ENCODE measurements at places on chromosomes 16 and 17.

GRCh38 chr17:8337802-8338752, 1.6 kb upstream of the ODF4 start:
- no peak for DNase-seq

DNA sequence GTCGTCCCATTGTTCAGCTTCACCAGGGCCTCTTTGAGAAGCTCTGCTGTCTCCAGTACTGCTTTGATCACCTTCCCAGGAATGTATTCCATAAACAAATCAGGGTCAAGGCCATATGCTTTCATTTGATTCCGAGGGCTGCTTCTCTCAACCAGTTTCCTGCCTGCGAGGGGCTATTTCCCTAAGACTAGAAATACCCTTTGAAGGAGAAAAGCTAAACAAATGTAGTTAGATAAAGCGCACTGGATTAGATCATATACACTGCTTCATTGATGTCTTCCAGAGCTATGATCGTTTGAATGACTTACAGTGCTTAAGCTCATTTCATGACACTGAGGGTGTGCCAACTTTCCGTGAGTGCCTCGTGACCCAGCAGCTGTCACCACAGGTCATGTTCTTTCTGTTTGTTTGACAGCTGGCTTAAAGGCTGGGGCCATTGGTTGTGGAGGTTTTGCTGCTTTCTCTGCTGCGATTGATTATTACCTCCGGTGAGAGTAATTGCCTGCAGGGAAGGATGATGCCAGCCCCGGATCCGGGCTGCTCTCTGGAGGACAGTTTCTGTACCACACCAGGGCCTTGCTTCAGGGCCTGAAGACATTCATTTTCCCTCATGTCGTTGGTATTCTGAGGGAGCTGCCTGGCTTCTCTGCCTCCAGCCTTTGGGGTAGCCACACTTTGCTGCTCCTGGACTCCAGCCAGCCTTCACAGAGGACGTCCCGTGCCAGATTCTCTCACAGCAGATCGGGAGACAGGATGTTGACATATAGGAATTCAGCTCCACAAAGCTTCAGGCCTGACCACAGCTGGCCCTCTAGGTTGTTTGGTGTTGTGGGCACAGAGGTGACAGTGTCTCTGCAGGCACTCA, 3.9 kb downstream of the TIMM22 start:
- no peak for DNase-seq

GRCh38 chr16:81626181-81626674, 152.9 kb upstream of the PLCG2 start:
- peak; percentile 85 for DNase-seq

GRCh38 chr17:72236980-72237633, 116.3 kb downstream of the SOX9 start:
- no peak for DNase-seq

- no peak for DNase-seq
Observed at GRCh38 chr16:89272631-89273030, 55.1 kb downstream of the ZNF778 start.

- peak; percentile 92 for DNase-seq
Observed at GRCh38 chr17:7842380-7843256, 8.6 kb downstream of the KDM6B start.

GRCh38 chr16:79517156-79517555, 83.4 kb downstream of the MAF start:
- no peak for DNase-seq

DNA sequence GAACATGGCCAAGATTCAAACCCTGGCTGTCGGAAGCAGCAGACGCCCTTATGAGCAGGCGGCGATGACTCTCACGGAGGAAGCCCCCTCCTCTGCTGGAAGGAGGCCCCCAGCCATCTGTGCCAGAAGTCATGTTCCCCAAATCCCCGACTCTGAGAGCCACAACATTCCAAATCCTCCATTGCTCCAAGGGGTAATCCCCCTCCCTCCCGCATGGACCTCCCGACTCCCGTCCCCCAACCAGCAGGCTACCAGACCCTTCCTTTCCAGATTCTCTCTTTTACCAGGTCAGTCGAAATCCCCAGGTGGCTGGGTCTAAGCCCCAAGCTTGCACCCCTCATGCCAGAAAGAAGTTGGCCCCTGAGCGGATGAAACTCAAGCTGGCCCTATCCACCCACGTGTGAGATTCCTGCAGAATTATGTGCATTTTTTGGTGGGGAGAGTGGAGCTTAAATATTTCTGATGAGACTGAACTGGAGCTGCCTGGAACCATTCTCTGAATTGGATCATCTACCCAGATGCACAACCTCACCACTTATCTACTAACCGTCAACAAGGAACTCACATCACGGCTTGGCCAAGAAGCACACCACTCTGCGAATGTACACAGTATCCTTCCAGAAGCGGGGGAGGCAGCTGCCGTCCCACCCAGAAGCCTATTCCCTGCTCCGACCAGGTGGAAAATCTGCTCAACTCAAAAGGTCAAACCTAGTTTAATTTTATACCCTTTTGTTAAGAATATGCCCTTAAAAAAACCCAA, 283.5 kb downstream of the C16orf95 start:
- DNase-seq: no peak

DNA sequence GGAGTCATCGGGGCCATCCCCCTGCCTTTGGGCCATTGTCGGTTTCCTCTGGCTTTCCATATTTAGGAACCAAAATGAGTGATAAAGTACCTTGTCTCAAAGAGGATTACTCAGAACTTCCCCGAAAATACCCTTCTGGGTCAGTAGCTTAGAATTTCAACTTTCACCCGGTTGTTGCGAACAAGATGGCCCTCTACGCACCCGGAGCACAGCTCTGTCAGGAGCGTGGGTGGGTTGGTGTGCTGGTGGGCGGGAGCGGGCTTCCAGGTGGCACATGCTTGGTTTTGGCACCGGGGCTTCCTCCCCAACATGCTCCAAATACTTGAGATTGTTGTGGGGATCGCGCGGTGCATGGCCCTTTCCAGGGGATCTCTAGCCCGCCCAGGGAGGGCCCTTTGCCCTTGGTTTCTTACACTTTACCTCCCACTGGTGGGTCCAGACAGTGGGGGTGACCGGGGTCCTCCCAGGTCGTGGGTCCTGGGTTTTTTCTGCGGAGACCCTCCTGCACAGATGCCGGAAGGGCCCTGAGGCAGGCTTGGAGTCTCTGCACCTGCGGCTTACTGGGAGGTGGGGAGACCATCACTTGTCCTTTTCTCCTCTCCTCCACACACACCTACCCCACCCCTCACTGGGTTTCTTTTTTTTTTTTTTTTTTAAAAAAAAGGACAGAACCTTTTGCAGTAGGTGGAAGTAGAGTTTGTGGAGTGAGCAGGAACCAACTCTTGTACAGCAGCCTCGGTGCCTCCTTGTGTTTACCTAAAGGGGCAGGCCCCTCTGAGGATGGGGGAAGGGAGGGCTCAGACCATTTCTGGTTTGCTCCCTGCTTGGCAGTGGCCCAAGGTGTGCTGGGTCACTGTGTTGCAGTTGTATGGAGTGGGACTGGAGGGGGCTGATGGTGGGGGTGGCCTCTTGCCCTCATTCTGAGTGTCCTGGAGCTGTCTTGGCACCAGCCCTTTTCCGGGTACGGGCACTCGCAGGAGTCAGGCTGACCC, 142.1 kb downstream of the SEC14L1 start:
- no peak for DNase-seq

GRCh38 chr16:17591655-17592405, 121.1 kb upstream of the XYLT1 start:
- no peak for DNase-seq

DNA sequence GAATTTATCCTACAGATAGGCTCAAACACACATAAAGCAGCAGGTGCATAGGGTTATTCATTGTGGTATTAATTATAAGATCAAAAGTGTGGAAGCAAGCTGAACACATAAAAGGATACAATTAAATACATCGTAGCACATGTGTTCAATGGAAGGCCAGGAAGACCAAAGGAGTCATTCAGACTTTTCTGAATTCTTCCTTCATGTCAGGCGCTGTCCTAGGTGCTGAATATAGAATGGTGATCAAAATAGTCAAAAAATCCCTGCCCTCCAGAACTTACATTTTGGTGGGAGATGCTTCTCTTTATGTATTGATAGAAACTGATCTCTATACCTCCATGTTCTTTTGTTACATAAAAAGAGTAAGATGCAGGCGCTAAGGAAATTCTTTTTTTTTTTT, 439.0 kb upstream of the ASIC2 start:
- DNase-seq: no peak

DNA sequence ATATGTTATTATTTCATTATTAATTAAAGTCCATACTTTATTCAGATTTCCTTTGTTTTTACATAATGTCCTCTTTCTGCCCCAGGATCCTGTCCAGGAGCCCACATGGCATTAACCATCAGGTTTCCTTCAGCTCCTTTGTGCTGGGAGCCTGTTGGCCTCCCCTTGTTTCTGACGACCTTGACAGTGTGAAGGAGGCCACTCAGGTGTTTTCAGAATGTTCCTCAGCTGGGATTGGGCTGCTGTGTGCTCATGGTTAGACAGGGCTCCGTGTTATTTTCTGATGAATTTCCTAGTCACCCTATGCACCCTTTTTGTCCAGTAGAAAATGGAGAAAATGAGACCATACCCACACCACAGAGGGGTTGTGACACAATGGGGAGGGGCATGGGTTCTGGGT, 281.0 kb upstream of the FOXF1 start:
- no peak for DNase-seq

DNA sequence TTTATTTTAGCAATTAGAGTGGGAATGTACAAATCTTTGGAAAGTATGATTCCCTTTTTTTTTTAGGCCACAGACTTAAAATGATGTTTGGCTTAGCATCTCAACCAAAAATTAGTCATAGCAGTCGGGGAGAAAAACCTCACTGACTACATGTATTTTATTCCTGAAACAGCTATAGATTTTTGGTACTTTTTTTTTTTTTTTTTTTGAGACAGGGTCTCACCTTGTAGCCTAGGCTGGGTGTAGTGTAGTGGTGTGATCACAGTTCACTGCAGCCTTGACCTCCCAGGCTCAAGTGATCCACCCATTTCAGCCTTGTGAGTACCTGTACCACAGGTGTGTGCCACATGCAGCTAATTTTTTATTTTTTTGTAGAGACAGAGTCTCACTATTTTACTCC, 23.4 kb downstream of the RNFT1 start:
- DNase-seq: no peak

GRCh38 chr16:19704321-19705145, 13.5 kb downstream of the KNOP1 start:
- DNase-seq: no peak

- no peak for DNase-seq
Observed at GRCh38 chr17:66412857-66413558, 110.6 kb downstream of the PRKCA start.

- DNase-seq: no peak
Observed at GRCh38 chr17:37082311-37082860, 133.6 kb downstream of the AATF start.

All from T-helper 2 cell (primary cell).